ENCODE measurements at places on chromosomes 6 and 20. TPM values are rescaled to one million over a fixed set of nuclear protein-coding genes. Genes with fewer than 3 reads are reported as not detected.

The MUCL3 gene
- not detected for total RNA-seq

GRCh38 chr6:25511376-25511775 is 140.6 kb upstream of the SCGN start:
- no peak for DNase-seq
- H3K4me3 ChIP-seq, result no peak overlapping the region
- H3K27ac ChIP-seq, result no peak overlapping the region

- H3K4me1 ChIP-seq, result no peaks in the 10 kb centered on the region
- H3K27me3 ChIP-seq, result no peaks in the 10 kb centered on the region
- H3K27ac ChIP-seq, result no peak overlapping the region
- DNase-seq, result no peak
- H3K4me3 ChIP-seq, result no peak overlapping the region
These were observed 75.5 kb downstream of the IYD start for GRCh38 chr6:150444308-150444707.

DNA sequence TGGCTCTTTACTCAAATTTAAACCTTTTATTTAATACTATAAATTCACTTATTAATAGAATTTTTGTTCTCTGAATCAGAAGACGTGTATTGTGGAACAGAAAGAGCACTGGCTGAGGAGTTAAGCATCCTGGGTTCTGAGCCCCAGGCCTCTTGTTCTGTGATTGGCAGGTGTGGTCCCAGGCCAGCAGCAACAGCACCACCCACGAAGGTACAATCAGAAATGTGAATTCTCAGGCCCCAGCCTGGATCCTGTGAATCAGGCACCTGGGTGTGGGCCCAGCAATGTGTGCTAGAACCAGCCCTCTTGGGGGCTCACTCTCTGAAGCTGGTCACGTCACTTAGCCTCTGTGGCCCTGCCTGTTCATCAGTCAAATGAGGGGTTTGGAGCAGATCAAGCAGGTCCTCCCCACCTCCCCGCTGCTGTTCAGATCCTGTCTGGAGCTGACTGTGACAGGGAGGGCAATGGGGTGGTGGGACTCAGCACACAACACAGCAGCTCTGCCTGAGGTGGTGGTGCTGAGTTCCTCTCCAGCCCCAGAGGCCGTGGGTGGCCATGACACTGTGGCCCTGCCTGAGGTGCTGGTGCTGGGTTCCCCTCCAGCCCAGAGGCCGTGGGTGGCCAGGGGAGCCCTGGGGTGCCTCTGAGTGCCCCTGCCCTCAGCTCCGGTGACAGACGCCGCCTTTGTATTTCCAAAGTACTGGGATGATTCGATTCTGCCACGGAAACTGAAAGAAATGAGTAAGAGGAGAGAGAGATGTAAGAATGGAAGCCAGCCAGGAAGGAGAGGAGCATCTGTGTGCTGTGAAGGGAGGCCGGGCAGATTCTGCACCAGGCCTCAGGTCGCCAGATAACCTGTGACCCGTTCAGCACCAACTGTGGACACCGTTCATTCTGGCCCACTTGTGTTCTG is 41.6 kb upstream of the FRMD1 start:
- no peaks in the 10 kb centered on the region for H3K36me3 ChIP-seq
- no peaks in the 10 kb centered on the region for H3K27me3 ChIP-seq
- H3K4me1 ChIP-seq, result no peaks in the 10 kb centered on the region
- H3K4me3 ChIP-seq, result no peak overlapping the region
- H3K27ac ChIP-seq, result no peak overlapping the region

The NFYA gene
- 56.9 TPM for total RNA-seq

The CDS2 gene
- total RNA-seq, result 59.8 TPM

The OPN5 gene
- not detected for total RNA-seq
